Heart left ventricle (tissue), 16 donors: ENCODE measurements at places on chromosomes 5 and 9. TPM values are rescaled to one million over a fixed set of nuclear protein-coding genes. Genes with fewer than 3 reads are reported as not detected.

SNCB gene
- not detected for total RNA-seq

NUTM2F gene
- total RNA-seq: not detected

SIT1 gene
- not detected for total RNA-seq

ZBTB34 gene
- total RNA-seq: 3.7 TPM

ELAVL2 gene
- 0.25 TPM for total RNA-seq

BAAT gene
- 0.17 TPM for total RNA-seq

SPATA31A5 gene
- not detected for total RNA-seq

PCDHGC3 gene
- total RNA-seq: 12.3 TPM

RLN2 gene
- total RNA-seq: not detected

ASS1 gene
- total RNA-seq: 123 TPM

SLC1A1 gene
- 2.1 TPM for total RNA-seq

TRAF1 gene
- 0.94 TPM for total RNA-seq

SH2D3C gene
- total RNA-seq: 13.7 TPM

TRIM14 gene
- total RNA-seq: 1.9 TPM

PCDHGA3 gene
- 13.3 TPM for total RNA-seq

HARS1 gene
- total RNA-seq: 31.3 TPM

PRR16 gene
- 7.5 TPM for total RNA-seq
